ENCODE measurements at places on chromosomes 12 and 14.

GRCh38 chr14:32306549-32306948, 22.5 kb upstream of the AKAP6 start:
- no peak for DNase-seq

DNA sequence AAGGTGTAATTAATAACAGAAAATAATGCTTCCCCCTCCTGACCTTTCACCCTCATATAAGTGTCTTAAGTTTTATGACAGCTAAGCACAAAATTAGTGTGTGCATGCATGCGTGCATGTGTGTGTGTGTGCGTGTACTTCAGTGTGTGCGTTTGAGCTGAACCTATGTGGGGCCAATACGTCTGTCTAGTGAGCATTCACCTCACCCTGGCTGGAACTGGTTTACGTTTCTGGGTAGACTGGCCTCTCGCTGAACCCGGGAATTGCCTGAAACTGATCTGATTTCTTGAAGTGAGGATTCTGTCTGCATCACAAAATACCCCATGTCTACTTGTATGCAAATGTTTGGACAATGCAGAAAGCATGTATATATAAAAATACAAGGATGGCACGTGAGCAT, 68.2 kb upstream of the TBX3 start:
- DNase-seq = no peak

- no peak for DNase-seq
These were observed 7.2 kb downstream of the TPCN1 start for GRCh38 chr12:113228394-113229028.

GRCh38 chr12:62654326-62655241, 188.0 kb downstream of the MON2 start:
- no peak for DNase-seq

DNA sequence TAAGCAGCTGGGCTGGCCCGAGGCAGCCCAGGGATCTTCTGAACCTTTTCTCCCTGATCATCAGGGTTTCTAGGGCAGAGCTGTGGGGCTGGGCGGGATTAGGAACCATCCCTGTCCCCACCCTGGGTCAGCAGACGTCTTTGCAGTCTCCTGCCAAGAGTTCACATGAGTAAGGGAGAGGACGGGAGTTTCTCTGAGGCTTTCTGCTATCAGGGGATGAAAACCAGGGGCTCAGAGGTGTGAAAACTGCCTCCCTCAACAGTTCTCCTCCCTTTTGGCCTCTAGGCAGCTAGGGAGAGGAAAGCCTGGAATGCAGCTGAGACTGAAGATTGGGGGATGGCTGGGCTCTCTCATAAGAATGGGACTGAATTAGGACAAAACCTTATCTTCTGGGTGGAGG, 7.9 kb downstream of the ZNF385A start:
- DNase-seq = no peak

- no peak for DNase-seq
These were observed 60.4 kb upstream of the MANSC4 start for GRCh38 chr12:27840229-27840999.

DNA sequence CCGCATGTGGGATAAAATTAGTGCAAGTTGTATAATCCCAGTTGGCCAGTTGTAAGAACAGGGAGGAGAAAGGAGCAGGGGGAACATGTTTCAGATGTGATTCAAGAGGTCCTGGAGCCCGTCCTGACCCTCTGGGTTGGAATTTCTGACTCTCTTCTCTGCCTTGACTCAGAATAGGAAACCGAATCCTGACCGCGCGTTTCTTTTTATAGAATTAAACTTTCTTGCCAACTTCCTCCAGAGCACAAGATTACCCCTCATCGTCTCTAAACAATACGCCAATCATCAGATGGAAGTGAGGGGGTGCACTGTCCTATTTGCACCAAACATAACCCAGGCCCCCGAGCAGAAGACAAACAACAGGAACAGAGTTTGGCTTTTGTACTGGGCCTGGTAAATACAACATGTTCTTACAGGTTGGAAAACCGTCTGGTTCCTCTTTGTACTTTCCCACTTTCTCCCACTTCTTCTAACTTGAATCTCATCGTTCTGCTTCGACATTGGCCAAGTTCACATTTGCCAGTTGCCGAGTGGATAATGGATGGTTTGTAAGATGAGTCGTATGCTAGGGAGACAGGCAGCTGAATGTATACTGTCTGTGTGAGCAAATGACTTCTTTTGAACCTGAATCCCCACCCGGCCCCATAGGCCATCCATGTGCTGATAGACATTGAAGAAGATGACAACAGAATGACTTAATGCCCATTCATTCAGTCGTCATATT, 42.6 kb upstream of the MED13L start:
- no peak for DNase-seq

GRCh38 chr12:3189282-3189681, 112.1 kb downstream of the TSPAN9 start:
- no peak for DNase-seq

DNA sequence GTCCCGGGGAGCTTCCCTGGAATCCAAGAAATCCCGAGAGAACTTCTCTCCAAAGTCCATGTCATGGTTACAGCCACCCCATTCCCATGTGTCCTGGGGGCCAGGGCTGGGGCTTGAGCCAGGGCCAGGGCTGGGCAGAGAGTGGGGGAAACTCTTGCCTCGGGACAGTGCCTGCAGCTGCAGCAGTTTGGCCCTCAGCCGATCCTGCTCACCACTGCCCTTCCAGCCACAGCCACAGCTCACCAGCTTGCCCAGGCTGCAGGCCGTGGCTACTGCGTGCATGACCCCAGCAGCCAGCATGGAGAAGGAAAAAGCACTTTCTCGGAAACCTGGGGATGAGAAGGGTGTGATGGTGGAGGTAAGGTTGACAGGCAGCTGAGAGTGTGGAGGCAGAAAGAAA, 3.5 kb downstream of the WNT10B start:
- DNase-seq = no peak

GRCh38 chr12:79546466-79547043, 144.2 kb downstream of the PAWR start:
- no peak for DNase-seq

GRCh38 chr12:113137861-113138783, 2.6 kb upstream of the RASAL1 start:
- DNase-seq = no peak

GRCh38 chr12:107759410-107759809, 1.5 kb downstream of the PRDM4 start:
- peak; percentile 15 for DNase-seq

DNA sequence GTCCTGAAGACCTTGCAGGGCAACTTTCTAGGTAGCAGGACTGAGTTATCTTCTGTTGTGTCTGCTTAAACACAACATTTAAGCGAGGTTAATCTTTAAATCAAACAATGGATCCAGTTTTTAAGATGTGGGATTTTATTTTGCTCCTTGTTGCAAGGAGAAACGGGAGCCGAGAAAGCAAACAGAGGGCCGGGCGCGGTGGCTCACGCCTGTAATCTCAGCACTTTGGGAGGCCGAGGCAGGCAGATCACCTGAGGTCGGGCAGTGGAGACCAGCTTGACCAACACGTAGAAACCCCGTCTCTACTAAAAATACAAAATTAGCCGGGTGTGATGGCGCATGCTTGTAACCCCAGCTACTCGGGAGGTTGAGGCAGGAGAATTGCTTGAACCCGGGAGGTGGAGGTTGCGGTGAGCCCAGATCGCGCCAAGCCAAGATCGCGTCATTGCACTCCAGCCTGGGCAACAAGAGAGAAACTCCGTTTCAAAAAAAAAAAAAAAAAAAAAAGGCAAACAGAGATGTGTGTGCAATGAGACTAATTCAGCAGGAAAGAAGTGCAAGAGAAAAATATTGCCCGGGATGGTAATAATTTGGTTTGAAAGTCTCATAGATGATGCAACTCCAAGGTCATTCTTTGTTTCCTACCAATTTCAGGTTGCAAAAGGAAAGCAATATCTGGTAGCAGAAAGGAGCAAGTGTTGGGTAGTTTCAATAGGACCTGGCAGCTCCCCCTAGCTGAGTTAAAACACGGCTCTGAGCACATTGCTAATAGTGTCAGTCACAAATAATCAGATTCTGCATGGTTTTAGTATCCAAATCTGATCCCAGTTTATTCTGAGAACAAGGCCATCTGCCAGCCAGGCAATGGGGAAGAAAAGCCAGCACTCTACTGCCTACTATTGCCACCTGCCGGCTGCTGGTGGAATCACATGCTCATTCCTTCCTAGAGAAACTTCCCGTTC, 141.4 kb downstream of the PPM1H start:
- no peak for DNase-seq

- DNase-seq = no peak
These were observed 22.2 kb upstream of the ARID2 start for GRCh38 chr12:45707241-45707857.

DNA sequence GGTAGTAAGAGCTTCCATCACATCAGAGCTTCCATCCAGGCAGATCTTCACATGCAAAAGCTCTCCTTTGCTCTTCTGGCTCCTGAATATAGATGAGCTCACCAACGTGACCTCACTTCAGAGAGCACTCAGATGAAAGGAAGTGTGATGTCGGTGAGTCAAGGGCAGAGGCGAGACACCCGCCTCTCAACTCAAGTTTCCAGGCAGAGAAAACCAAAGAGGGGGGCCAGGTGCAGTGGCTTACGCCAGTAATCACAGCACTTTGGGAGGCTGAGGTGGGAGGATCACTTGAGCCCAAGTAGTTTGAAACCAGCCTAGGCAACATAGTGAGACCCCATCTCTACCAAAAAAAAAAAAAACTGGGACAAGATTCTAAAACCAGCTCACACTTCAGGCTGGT, 126.9 kb downstream of the DUSP6 start:
- peak; percentile 89 for DNase-seq

DNA sequence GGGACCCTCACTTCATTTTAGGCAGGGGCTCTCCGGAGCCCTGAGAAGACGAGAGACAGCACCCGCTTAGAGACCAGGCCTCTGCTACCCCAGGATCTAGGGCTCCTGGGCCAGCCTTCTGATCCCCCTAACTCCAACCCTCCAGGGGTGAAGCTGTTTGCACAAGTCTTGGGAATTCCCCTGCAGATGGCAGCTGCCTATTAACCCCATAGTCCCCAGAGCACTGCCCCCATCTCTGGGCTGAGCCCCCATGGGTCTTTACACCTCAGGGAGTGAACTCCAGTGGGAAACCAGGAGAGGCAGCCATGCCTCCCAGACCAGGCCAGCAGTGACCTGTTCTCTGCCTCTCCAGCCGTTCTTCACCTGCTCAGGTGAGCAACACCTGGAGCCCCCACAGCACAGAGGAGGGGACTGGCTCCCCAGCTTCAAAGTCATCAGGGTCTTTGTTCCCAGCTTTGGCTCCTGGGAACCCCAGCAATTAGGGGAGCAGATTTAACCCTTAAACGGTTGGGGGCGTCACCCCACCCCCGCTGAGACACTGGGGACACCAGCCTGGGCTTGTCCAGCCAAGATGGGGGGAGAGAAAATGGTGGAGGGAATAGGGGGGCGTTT, 2.3 kb downstream of the WNT10B start:
- DNase-seq = no peak

DNA sequence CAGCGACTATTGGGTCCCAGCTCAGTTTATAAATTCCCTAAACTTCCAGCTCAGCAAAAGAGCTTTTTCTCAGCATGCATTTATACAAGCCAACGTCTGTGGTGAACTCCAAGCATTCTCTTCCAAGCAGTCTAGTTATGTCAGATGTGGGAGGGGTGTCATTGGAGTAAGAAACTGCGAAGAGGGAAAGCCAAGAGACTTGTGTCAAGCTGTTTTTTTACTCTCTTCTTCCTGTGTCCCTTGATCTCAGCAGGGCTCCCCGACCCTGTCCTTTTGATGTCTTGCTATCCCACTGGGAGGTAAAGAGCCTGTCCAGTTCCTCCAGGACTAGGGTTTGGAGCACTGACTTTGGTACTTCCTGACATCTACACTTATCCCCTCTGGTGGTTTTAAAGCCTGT, 69.0 kb downstream of the PPM1H start:
- no peak for DNase-seq

DNA sequence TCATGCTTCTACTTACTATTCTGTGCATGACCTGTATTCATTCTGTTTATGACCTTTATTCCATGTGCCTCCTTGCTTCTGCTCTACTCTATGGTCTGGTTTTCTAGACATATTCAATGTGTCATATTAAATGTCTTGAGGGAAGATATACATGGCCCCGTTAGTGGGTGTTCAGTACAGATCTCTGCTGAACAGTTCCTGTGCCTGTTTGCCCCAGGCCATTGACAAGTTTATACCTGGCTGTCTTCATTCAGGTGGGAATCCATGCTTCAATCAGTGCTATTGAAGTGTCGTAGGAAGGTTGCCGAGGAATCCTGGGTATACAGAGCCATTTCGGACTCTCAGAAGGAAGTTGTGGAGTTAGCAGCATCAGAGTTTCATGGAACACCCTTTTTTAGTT, 7.4 kb upstream of the PPFIBP1 start:
- DNase-seq = no peak

GRCh38 chr12:6533653-6533922, 729 bp upstream of the GAPDH start:
- no peak for DNase-seq

DNA sequence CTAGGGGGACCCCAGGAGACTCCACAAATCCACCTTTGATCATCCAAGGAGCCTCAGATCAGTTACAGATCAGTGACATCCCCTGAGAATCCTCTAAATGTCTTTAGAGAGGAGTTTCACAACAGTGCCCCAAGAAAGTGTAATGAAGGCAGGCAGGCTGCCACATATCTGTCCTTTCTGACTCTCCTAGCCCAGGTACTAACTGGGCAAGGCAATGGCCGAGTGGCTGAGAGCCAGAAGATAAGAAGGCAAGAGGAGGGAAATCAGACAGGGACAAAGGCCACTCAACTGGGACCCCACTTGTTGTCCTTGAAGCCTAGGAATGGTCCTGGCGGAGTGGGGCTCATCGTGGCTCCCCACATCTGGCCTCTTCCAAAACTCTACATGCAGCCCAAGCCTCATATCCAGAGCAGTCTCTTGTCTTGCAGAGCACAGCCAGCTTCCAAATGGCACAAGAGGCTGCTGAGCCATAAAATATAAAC, 11.6 kb downstream of the ACTN1 start:
- no peak for DNase-seq

- DNase-seq = no peak
These were observed 257.9 kb upstream of the FOXN3 start for GRCh38 chr14:89674936-89675335.

- no peak for DNase-seq
These were observed 683.4 kb downstream of the TMEM121 start for GRCh38 chr14:106209755-106210154.

GRCh38 chr14:39434401-39434800, 2.2 kb upstream of the FBXO33 start:
- no peak for DNase-seq

DNA sequence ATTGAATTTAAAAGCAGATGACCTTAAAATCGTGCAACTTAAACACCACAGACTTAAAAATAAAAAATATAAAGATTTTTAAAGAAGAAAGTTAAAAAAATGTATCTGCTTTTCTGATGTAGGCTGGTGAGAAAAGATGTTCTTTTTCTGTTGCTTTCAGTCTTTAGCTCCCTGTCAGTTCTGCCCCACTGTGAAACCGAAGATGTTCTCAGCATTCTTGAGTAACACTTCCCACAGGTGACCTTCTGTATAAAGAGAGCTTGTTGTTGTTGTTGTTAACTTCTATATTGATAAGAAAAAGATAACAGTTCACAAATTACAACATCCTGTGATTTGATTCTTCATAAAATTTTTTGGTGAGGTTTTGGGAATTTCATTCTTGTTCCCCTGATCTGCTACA, 377.9 kb upstream of the RGS6 start:
- no peak for DNase-seq

- DNase-seq = no peak
These were observed 490 bp downstream of the PRORP start for GRCh38 chr14:35122696-35123387.

Measured in NCI-H510A (cell line).